ENCODE measurements at places on chromosomes 1 and 21.

GRCh38 chr1:46735708-46736324 lies 16.9 kb upstream of the EFCAB14 start:
- H3K36me3 ChIP-seq: no peaks in the 10 kb centered on the region
- no peak overlapping the region for H3K4me3 ChIP-seq
- H3K4me1 ChIP-seq: no peaks in the 10 kb centered on the region
- peaks cover 31% of the 10 kb centered on the region for H3K27me3 ChIP-seq
- peak; percentile 58 for DNase-seq

DNA sequence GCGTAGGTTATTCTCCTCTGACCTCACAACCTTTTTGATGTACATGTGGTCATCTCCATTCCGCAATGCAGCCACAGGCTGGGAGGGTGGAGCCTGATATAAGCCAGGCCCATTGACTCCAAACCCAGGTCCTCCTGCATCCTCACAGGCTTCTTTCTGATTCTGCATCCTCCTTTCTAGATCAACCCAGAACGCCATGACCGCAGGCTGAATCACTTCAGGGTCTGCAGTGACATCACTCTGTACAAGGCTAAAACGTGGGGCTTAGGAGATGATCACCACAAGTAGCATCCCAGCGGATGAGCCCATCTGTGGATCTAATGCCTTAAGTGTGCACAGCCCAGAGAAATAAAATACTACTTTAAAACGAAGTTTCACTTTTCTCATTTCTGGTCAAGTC lies 16.1 kb downstream of the EBNA1BP2 start:
- no peaks in the 10 kb centered on the region for H3K36me3 ChIP-seq
- peaks cover 7% of the 10 kb centered on the region for H3K27me3 ChIP-seq

DNA sequence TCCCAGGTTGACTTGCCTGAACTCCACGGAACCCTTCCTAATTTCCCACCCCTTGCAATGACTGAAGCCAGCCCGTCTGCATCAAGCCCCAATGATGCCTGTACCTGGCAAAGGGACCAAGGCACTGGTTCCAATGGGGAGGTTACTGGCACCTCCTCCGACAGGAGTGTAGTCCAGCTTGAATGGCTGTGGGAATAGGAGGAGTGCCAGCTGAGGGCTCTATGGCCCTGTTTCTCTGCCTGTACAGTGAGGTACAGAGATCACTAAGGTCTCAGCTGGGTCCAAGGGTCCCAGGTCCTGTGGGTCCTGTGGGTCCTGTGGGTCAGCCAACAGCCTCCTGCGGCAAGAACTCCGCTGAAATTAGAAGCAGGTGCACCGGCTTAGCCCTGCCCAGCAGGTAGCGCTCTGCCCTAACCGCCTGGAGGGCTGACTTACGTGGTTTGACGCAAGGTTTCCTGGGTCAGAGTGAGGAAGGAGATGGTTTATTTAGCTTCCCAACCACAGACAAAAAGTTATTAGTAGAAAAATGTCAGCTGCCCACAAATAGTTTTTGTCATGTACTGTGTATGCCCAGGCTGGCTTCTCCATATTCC lies 9.9 kb upstream of the SPRR4 start:
- no peaks in the 10 kb centered on the region for H3K4me1 ChIP-seq
- no peak overlapping the region for H3K4me3 ChIP-seq
- no peaks in the 10 kb centered on the region for H3K27me3 ChIP-seq
- no peaks in the 10 kb centered on the region for H3K36me3 ChIP-seq
- peak; percentile 66 for DNase-seq
- no peak overlapping the region for H3K27ac ChIP-seq

DNA sequence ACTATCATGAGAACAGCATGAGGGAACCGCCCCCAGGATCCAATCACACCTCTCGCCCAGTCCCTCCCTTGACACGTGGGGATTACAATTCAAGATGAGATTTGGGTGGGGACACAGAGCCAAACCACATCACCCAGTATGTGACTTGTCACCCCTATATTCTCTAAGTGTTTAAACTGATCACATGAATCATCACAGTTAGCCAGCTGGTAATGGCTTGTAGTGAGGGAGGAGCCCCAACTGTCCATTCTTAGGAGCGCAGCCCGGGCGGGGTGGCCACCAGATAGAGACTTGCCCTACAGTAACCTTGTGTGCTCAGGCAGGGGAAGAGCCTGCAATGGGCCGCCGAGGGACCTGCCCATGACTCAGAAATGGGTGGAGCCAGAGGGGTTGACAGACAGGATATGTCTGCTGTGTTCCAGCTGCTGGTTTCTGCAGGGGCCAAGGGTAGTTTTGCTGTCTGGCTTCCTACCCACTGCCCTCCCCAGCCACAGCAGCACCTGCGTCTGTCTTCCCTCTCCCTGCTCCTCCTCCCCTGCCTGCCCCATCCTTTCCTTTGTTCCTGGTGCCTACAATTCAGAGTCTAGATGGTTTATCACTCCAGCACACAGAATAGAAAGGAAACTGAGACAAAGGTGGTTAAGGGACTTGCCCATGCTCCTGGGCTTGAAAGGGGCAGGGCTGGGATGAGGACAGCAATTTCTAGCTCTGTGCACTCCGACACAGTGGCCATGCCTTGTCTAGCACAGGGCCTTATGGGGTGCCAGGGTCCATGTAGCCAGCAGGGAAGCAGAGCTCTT lies 9.2 kb downstream of the ABCG1 start:
- H3K4me1 ChIP-seq: 0 out of 2 replicates have a peak, but pooled peaks cover 3% of the 10 kb centered on the region
- peaks cover 6% of the 10 kb centered on the region for H3K27me3 ChIP-seq
- no peak overlapping the region for H3K27ac ChIP-seq
- no peak overlapping the region for H3K4me3 ChIP-seq
- peak; percentile 74 for DNase-seq
- no peaks in the 10 kb centered on the region for H3K36me3 ChIP-seq

DNA sequence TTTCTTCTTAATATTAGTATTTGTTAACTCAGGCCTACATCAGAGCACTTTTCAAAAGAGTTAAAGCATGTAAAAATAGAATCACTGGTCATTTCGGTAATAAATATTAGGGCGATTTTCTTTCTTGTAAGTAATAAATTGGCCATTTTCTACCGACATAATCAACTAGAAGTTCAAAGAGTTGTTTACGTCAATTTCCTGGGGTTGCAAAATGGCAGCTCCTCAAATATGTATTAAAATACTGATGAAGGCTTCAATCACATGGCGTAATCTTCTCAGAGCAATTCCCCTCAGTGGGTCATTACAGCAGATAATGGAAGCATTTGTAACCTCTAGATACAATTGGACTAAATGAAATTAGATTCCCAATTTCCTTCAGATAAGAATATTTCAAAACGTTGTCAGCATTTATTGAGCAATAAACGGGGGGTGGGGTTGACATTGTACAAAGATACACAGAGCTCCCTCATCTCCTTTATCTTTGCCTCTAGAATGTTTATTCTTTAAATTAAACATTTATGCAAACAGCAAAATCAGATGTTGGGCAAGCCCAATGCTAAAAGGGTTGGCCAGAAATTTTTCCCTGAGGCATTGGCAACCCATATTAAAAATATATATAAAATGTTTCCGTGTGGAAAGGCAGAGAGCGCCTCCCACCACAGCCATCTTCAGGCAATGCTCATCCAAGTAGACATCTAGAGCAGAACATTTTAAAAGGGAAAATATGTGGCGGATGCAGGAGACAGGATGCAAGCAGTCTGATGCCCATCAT lies 240.6 kb downstream of the NCAM2 start:
- H3K4me1 ChIP-seq: no peaks in the 10 kb centered on the region
- DNase-seq: no peak
- H3K27me3 ChIP-seq: no peaks in the 10 kb centered on the region

- H3K27me3 ChIP-seq: no peaks in the 10 kb centered on the region
- H3K4me1 ChIP-seq: peaks cover 21% of the 10 kb centered on the region
- no peaks in the 10 kb centered on the region for H3K36me3 ChIP-seq
- H3K4me3 ChIP-seq: no peak overlapping the region
- no peak for DNase-seq
- H3K27ac ChIP-seq: no peak overlapping the region
Measured at GRCh38 chr1:203177470-203178039, 1.9 kb upstream of the MYBPH start.

- no peak for DNase-seq
- peaks cover 11% of the 10 kb centered on the region for H3K27me3 ChIP-seq
- peaks cover 9% of the 10 kb centered on the region for H3K4me1 ChIP-seq
- no peak overlapping the region for H3K27ac ChIP-seq
- H3K36me3 ChIP-seq: peaks cover 13% of the 10 kb centered on the region
- H3K4me3 ChIP-seq: no peak overlapping the region
Measured at GRCh38 chr1:2575801-2576663, 10.5 kb upstream of the PRXL2B start.

GRCh38 chr1:92587445-92587844 lies 100.7 kb upstream of the GFI1 start:
- H3K27me3 ChIP-seq: no peaks in the 10 kb centered on the region
- no peak for DNase-seq
- H3K4me1 ChIP-seq: no peaks in the 10 kb centered on the region
- no peak overlapping the region for H3K4me3 ChIP-seq
- no peak overlapping the region for H3K27ac ChIP-seq
- H3K36me3 ChIP-seq: peaks cover 27% of the 10 kb centered on the region

Measured in WTC11 (cell line).